ELR (cell line): ENCODE measurements at places on chromosomes 11 and 22.
A peak's percentile ranks its signal among the peaks of the same experiment; 100 is the strongest.

DNA sequence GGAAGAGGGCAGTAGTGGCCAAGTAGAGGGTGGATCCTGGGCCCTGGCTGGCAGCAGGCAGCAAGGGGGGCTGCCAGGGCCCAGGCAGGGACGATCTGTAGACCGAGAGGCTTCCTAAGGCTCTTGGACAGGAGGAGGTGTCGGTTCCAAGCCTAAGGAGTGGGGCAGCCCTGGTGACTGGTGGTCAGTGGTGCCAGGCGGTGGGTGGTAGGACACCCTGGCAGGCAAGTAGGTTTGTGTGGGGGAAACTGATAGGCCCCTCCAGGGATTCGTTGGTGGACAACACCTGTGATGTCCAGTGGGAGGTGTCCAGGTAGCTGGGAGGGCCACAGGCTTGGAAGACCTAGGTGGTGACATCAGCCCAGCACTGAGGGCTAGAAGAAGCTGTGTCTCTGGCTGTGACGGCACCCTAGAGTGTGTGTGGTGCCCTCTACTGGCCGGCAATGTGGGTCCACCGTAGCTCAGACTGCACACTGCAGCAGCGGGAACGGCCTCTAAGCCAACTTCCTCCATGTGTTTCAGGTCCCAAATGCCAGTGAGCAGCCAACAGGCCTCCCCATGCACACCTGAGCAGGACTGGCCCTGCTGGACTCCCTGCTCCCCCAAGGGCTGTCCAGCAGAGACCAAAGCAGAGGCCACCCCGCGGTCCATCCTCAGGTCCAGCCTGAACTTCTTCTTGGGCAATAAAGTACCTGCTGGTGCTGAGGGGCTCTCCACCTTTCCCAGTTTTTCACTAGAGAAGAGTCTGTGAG is 9.4 kb upstream of the SAMM50 start:
- peak; percentile 73 for DNase-seq

DNA sequence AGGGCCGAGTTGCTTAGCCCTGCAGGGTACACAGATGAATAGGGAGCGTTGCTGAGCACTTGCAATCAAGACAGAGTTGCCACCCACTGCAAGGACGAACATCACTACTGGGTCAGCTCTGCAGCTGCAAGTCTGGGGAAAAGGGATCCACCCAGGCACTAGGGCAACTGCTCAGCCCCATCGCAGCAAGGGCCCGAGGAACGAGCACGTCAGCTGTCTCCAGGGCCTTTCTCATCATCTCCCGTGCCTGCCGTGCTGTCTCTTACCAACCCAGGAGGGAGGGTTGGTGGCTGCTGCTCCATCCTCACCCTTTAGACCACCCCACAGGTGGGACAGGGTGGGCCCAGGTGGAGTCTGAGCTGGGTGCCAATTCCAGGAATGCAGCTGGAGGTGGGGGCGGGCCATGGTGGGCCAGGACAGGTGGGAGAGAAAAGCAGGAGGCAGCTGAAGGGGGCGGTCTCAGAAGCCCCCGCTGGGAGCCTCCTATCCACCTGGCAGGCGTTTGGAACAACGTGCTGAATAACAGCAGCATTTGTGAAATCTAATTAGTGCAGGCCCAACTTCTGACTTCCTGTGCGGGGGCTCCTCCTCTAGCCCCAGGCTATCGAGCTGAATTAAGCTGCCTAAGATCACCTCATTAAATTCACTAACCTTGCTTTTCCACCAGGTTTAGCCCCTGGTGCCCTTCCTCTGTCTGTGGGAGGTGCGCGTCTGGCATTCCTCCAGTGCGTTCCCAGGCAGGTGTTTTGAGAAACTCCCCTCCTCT is 252.5 kb downstream of the ST3GAL4 start:
- DNase-seq, result no peak

DNA sequence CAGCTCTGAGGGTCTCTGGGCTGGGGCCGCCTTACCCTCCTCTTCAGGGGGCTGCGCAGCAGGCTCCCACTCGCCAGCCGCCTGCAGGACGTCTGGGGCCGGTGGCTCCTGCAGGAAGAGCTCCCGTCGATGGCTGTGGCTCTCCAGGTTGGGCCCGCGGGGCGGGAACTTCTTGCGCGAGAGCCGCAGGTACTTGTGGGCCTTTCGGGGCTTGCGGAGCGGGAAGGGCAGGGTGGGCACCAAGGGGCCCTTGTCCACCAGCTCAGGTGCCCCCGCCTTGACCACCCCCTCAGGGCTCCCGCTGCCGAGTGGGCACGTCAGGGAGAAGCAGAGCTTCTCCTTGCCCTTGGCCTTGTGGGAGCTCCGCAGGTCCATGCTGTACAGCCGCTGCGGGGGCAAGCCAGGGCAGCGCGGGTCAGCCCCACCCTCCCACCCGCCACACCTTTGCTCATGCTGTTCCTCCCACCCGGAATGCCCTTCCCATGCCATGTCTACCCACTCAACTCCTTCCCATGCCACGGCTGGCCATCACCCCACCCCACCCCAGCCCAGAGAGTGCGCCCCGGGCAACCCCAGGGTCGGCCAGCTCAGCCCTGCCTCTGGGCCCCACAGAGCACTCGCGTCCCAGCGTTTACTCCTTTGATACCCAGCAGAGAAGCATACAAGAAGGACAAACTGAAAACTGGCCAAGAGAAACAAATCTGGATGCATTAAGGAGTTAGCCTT is 18.0 kb downstream of the CBX7 start:
- DNase-seq, result no peak

DNA sequence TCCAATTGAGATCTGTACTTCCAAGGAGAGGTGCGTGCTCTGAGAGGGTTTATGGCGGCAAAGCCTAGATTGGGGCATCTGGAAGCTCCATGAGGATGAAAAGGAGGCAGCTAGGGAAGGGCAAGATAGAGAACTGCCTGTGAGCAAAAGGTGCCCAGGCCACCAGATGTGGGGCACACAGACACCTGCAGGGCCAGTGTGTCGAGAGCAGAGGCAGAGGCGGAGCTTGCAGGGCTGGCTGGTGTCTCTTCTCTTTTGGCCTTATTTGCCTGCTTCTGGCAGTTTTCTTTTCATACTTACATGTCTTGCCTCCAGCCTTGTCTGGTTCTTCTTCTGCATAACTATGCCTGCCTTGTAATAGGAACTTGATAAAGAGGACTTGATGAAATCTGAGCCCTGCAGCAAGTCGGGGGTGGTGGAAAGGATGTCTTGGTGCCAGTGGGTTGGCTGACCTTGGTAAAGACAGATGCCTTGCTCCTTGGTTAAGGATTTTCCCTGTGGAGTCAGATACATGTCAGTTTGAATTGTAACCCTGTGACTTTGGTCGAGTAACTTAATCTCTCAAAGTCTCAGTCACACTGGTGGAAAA is 680.3 kb downstream of the NTM start:
- no peak for DNase-seq

GRCh38 chr22:48554893-48555572 is 1272.6 kb downstream of the BRD1 start:
- DNase-seq, result no peak

DNA sequence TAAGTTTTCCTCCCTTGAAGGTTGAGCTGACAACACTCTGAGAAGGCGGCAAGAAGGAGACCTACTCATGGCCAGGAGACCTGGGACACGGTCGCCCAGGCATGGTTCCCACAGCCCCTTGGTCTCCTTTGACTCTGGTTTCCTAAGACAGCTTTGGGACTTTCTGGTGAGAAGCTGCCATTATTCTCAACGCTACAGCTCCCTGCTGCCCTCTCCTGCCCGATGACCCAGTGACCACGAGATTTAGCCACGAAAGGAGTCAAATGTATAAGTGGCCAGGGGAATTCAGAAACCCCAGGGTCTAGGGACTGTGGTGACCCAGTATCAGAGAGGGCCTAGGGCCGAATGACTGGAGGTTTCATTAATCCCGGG is 699 bp upstream of the SDF2L1 start:
- DNase-seq, result peak; percentile 72

GRCh38 chr11:6567371-6567745 is 36.1 kb downstream of the RRP8 start:
- no peak for DNase-seq

GRCh38 chr11:38089726-38090125 is 1491.7 kb upstream of the RAG2 start:
- no peak for DNase-seq

GRCh38 chr11:97850701-97851100 is 1170.0 kb upstream of the CNTN5 start:
- no peak for DNase-seq

DNA sequence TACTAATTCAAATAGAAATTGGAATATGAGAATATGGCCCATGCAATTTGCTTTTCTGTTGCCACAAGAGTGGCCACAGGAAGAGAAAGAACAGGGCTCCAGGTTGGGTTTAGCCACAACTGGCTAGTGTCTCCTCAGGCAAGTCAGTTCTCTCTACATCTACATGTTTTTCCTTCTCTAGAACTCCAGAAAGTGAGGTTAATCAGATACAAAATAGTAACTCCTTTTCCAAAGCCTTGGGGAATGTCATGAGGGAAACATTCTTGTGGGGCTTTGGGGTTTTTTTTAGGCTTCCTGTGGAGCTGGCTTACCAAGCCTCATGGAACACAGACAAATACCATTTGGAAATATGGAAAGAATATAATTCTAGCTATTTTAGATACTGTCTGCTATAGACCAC is 161.6 kb downstream of the NAV2 start:
- no peak for DNase-seq

- DNase-seq, result no peak
Measured at GRCh38 chr22:38230108-38230825, 28.5 kb downstream of the MAFF start.
